SJSA1 (cell line): ENCODE measurements at places on chromosomes 3 and 15. TPM values are rescaled to one million over a fixed set of nuclear protein-coding genes. Genes with fewer than 3 reads are reported as not detected.

- DNase-seq: no peak
- H3K27me3 ChIP-seq: no peaks in the 10 kb centered on the region
- H3K4me1 ChIP-seq: peaks cover 26% of the 10 kb centered on the region
- no peak overlapping the region for H3K27ac ChIP-seq
These were observed 5.2 kb downstream of the LRIG1 start for GRCh38 chr3:66495668-66496045.

Gene LZTFL1
- total RNA-seq: 8.2 and 19.0 TPM in 2 replicates

DNA sequence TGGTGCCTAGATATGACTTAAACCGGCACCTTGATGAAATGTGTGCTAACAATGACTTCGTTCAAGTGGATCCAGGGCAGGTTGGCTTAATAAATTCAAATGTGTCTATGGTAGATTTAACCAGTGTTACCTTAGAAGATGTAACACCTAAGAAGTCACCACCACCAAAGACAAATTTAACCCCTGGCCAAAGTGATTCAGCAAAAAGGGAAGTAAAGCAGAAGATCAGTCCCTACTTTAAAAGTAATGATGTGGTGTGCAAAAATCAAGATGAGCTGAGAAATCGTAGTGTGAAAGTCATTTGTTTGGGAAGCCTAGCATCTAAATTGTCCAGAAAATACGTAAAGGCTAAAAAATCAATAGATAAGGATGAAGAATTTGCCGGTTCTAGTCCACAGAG lies 1.1 kb downstream of the FAN1 start:
- H3K27me3 ChIP-seq: no peaks in the 10 kb centered on the region
- peaks cover 69% of the 10 kb centered on the region for H3K36me3 ChIP-seq
- no peak overlapping the region for H3K4me3 ChIP-seq
- no peaks in the 10 kb centered on the region for H3K4me1 ChIP-seq
- H3K27ac ChIP-seq: no peak overlapping the region
- DNase-seq: no peak

Gene GPR160
- 0.89 TPM in 1 of 2 replicates, not detected in the other for total RNA-seq

GRCh38 chr15:39358441-39359041 lies 222.3 kb upstream of the THBS1 start:
- H3K36me3 ChIP-seq: no peaks in the 10 kb centered on the region
- H3K27ac ChIP-seq: peak overlapping the region; percentile 7; the same call in 1 of the 2 replicates
- H3K4me3 ChIP-seq: no peak overlapping the region
- no peak for DNase-seq
- peaks cover 41% of the 10 kb centered on the region for H3K4me1 ChIP-seq

Gene CSPG5
- 0.24 TPM in 1 of 2 replicates, not detected in the other for total RNA-seq

GRCh38 chr3:146550070-146550615 lies 5.7 kb upstream of the PLSCR1 start:
- no peak for DNase-seq
- no peak overlapping the region for H3K4me3 ChIP-seq
- H3K27ac ChIP-seq: no peak overlapping the region
- H3K36me3 ChIP-seq: no peaks in the 10 kb centered on the region

Gene TPRG1
- 0.11 and 0.50 TPM in 2 replicates for total RNA-seq

- no peak overlapping the region for H3K4me3 ChIP-seq
- H3K36me3 ChIP-seq: no peaks in the 10 kb centered on the region
- no peaks in the 10 kb centered on the region; the same call in 1 of the 2 replicates for H3K27me3 ChIP-seq
- no peak overlapping the region for H3K27ac ChIP-seq
These were observed 98.5 kb downstream of the CACNA1D start for GRCh38 chr3:53592862-53593261.

Gene PRTG
- total RNA-seq: 2.8 and 3.4 TPM in 2 replicates

- H3K4me3 ChIP-seq: no peak overlapping the region
- H3K4me1 ChIP-seq: no peaks in the 10 kb centered on the region
- no peaks in the 10 kb centered on the region for H3K27me3 ChIP-seq
- H3K36me3 ChIP-seq: no peaks in the 10 kb centered on the region
- no peak overlapping the region for H3K27ac ChIP-seq
These were observed 31.2 kb downstream of the ADGRG7 start for GRCh38 chr3:100640633-100641032.

GRCh38 chr15:101003706-101004105 lies 84.5 kb downstream of the LRRK1 start:
- H3K4me3 ChIP-seq: no peak overlapping the region
- peaks cover 3% of the 10 kb centered on the region; the same call in 1 of the 2 replicates for H3K36me3 ChIP-seq
- DNase-seq: peak; percentile 14
- H3K27me3 ChIP-seq: no peaks in the 10 kb centered on the region

- H3K4me3 ChIP-seq: no peak overlapping the region
- no peak overlapping the region for H3K27ac ChIP-seq
These were observed 114.2 kb upstream of the THRB start for GRCh38 chr3:24608701-24609390.

Gene GOLGA6D
- total RNA-seq: not detected in 2 replicates

Gene CCDC39
- total RNA-seq: not detected in 2 replicates

Gene CCR8
- total RNA-seq: not detected in 2 replicates

DNA sequence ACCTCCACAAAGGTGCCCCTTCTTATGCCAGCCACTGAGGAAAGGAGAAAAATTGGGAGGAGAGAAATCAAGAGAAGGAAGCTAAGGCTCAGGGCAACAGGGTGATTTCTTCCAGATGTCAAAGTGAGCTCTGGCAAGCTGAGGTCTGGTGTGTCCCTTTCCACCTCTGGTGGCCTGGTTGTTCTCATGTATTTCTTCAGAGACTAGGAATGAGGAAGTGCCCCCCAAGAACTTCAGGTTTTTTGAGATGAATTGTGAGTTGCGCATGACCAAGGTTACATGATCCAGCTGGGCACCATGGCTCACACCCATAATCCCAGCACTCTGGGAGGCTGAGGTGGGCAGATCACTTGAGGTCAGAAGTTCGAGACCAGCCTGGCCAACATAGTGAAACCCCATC lies 5.6 kb downstream of the RAB6B start:
- H3K27ac ChIP-seq: no peak overlapping the region
- H3K36me3 ChIP-seq: no peaks in the 10 kb centered on the region
- H3K4me3 ChIP-seq: no peak overlapping the region
- no peak for DNase-seq
- peaks cover 4% of the 10 kb centered on the region for H3K27me3 ChIP-seq

Gene SPESP1
- total RNA-seq: not detected in 2 replicates

GRCh38 chr15:69305204-69305931 lies 6.7 kb downstream of the PAQR5 start:
- no peak overlapping the region for H3K4me3 ChIP-seq
- no peaks in the 10 kb centered on the region for H3K27me3 ChIP-seq
- peaks cover 45% of the 10 kb centered on the region for H3K4me1 ChIP-seq
- DNase-seq: peak; percentile 100
- H3K36me3 ChIP-seq: peaks cover 13% of the 10 kb centered on the region

GRCh38 chr15:67097930-67098740 lies 32.7 kb downstream of the SMAD3 start:
- H3K4me3 ChIP-seq: peak overlapping the region; percentile 17
- DNase-seq: peak; percentile 88
- peaks cover 70% of the 10 kb centered on the region for H3K4me1 ChIP-seq
- H3K27me3 ChIP-seq: no peaks in the 10 kb centered on the region
- peak overlapping the region; percentile 87 for H3K27ac ChIP-seq

DNA sequence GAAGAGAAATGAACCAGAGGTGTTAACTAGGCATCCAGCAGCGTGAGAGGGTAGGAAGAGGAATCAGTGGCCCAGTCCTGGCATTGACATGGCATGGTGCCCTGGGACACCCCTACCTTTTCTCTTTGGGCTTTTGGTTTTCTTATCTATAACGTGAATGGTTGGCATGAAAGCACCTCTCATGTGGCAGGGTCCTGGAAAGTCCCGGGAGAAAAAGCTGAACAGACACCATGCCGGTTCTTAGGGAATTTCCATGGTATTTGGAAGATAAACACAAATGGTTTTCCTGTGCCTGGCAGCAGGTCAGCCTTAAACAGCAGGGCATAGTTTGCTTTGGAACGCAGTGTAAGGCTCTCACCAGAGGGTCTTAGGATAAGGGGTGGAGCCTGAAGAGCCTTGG lies 15.4 kb downstream of the ARNT2 start:
- peaks cover 19% of the 10 kb centered on the region for H3K4me1 ChIP-seq
- H3K36me3 ChIP-seq: no peaks in the 10 kb centered on the region
- DNase-seq: peak; percentile 47
- H3K27ac ChIP-seq: no peak overlapping the region
- H3K4me3 ChIP-seq: no peak overlapping the region
- H3K27me3 ChIP-seq: no peaks in the 10 kb centered on the region

GRCh38 chr3:115595611-115596275 lies 27.6 kb upstream of the GAP43 start:
- no peaks in the 10 kb centered on the region for H3K27me3 ChIP-seq
- H3K27ac ChIP-seq: no peak overlapping the region
- H3K36me3 ChIP-seq: no peaks in the 10 kb centered on the region
- no peak overlapping the region for H3K4me3 ChIP-seq
- H3K4me1 ChIP-seq: no peaks in the 10 kb centered on the region

- H3K27ac ChIP-seq: peak overlapping the region; percentile 98
- H3K4me3 ChIP-seq: peak overlapping the region; percentile 96
- DNase-seq: no peak
- H3K27me3 ChIP-seq: no peaks in the 10 kb centered on the region
- H3K36me3 ChIP-seq: peaks cover 3% of the 10 kb centered on the region
These were observed 1.8 kb downstream of the STAG1 start for GRCh38 chr3:136750209-136750896.

GRCh38 chr3:30659270-30660130 lies 53.1 kb downstream of the TGFBR2 start:
- H3K4me3 ChIP-seq: no peak overlapping the region; the same call in 1 of the 2 replicates
- peaks cover 48% of the 10 kb centered on the region for H3K4me1 ChIP-seq
- H3K27ac ChIP-seq: peak overlapping the region; percentile 99
- DNase-seq: peak; percentile 72
- peaks cover 59% of the 10 kb centered on the region for H3K36me3 ChIP-seq

Gene RNU5B-1
- total RNA-seq: not detected in 2 replicates

DNA sequence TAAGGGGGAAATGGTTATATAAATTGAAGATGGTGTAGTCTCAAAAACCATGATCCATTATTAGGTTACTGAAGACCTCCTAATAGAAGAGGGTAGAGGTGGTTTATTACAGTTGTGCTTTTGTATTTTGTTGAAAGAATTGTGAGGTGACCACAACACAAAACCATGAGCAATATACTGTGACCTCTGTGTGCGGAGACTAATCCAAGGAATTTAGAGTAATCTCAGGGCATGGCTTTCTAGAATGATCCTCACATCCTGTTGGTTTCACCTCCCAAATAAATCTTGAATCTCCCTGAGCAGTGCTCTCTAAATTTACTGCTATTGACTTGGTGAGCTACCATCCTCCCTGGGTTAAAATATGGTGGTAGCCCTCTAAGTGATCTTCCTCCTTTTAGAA lies 52.3 kb downstream of the PTPRG start:
- H3K27ac ChIP-seq: no peak overlapping the region
- no peak for DNase-seq
- H3K4me1 ChIP-seq: no peaks in the 10 kb centered on the region
- no peak overlapping the region for H3K4me3 ChIP-seq
- no peaks in the 10 kb centered on the region for H3K27me3 ChIP-seq

Gene CPN2
- total RNA-seq: not detected in 2 replicates

DNA sequence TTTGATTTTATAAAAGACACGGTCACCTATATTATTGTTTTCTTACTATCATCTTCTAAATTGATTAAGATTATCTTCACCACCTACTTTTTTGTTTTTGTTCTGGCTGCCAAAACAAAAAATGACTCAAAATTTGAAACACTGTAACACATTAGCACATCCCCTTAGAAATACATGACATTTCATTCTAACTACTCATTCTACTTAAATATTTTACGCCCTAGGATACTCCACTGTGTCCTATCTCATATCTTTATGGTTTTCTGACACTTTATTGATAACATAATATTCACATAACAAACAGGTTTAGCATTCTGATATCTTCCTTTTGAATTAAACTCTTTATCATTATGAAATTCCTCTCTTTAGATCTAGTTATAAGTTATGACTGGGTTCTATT lies 656.2 kb downstream of the GBE1 start:
- H3K27me3 ChIP-seq: no peaks in the 10 kb centered on the region
- no peak for DNase-seq
- H3K4me1 ChIP-seq: no peaks in the 10 kb centered on the region
- no peak overlapping the region for H3K4me3 ChIP-seq
- no peak overlapping the region for H3K27ac ChIP-seq

DNA sequence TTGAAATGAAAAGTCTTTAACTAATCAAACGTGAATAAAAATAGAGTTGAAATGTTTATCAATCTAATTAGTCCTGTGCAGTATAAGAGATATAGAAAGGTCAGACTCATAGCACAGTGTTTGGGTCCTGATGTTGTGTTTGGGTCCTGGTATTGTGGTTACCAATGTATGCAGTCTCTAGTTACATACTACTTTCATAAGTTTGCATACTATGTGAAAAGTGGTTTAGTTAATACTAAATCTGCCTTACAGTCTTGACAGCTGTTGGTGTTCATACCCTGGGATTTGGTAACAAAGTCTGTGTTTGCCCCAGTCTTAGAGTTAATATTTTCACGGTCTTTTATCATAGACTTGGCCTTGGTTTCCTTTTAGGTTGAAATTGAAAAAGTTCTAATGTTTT lies 41.7 kb downstream of the KIF15 start:
- H3K36me3 ChIP-seq: peaks cover 79% of the 10 kb centered on the region
- H3K4me3 ChIP-seq: no peak overlapping the region
- no peak overlapping the region for H3K27ac ChIP-seq

GRCh38 chr15:70262591-70263274 lies 165.0 kb upstream of the TLE3 start:
- DNase-seq: no peak
- no peaks in the 10 kb centered on the region for H3K27me3 ChIP-seq
- peaks cover 10% of the 10 kb centered on the region for H3K4me1 ChIP-seq
- H3K27ac ChIP-seq: no peak overlapping the region
- no peaks in the 10 kb centered on the region for H3K36me3 ChIP-seq
- H3K4me3 ChIP-seq: no peak overlapping the region

DNA sequence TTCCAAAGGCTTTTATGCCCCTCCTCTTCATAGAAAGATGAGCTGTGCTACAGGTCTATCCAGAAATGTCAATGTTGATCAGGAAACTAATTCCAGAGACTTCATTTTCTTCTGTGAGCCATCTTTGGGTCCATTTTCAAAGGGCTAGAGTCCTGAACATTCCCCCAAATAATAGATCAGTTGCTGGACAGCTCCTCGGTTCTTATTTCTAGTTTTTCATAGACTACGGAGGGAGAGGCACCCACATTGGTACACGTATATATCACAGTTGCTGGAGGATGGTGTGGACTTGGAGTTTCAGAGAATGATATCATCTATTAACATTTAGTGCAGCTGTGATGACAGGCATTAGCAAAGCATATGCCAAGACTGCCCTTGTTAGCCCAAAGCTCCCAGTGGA lies 59.1 kb downstream of the AGBL1 start:
- H3K27ac ChIP-seq: no peak overlapping the region
- H3K4me3 ChIP-seq: no peak overlapping the region
- H3K27me3 ChIP-seq: no peaks in the 10 kb centered on the region

DNA sequence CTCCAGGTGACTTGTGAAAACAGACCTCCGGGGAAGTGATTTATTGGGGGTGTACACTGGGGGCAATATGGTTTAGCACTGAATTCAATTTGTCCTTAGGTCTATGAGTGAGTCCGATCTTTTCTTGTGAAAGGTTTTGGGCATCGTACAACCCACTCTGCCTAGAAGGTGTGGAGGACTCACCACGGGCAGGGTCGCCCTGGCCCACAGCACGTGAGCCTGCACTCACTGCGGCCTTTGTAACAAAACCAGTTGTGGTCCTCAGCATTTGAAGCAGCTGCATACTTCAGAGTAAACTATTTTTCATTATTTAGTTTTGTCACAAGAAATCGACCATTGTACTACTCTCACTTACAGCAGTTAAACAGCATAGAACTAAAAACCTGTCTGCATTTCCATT lies 72.6 kb upstream of the BLM start:
- no peak for DNase-seq
- H3K4me3 ChIP-seq: no peak overlapping the region
- H3K27ac ChIP-seq: no peak overlapping the region
- H3K27me3 ChIP-seq: no peaks in the 10 kb centered on the region
- H3K4me1 ChIP-seq: peaks cover 15% of the 10 kb centered on the region
